ENCODE measurements at places on chromosomes 6 and 20.

- no peak for DNase-seq
Observed at GRCh38 chr20:45952861-45953260, 18.4 kb downstream of the PCIF1 start.

DNA sequence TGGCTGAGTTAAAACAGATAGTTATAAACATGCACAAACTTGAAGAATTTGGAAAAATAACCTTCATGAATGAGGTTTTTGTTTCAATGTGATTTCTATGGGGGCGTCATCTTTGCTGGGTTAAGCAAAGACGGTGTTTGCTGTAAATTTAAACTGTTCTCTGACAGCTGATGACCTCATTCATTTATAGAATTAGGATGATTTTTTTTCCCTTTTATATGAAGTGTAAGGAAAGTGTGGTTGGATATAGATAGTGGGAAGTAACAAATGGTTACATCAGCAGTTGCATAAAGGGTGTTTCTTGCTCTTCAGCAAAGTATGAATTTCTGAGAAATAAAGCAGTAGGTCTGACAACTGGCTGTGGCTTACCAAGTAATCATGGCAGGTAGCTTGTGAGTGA, 137.2 kb upstream of the CENPW start:
- DNase-seq = no peak

DNA sequence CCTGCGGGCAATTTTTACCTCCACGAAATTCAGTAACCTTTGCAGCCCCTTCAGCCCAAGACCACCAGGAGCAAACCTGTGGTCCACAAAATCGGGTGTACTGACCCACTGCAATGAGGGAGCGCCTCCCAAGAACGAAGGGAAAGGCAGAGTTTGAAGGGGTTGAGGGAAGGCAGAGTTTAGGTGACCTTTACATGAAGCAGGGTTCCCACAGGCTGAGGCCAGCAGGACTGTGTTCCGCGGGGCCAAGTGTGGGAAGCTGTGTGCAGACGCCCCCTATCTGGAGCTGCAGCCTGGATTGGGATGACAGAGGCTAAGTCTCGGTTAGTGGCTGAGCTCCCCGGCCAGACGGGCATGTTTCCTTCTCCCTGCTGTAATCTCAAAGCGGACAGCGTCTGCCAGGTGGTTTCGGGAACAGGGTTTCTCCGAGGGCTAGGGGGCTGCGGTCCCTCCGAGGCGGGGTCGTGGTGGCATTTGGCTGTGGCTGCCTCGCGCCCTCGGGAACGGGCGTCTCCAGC, 826 bp upstream of the PYGB start:
- peak; percentile 33 for DNase-seq

DNA sequence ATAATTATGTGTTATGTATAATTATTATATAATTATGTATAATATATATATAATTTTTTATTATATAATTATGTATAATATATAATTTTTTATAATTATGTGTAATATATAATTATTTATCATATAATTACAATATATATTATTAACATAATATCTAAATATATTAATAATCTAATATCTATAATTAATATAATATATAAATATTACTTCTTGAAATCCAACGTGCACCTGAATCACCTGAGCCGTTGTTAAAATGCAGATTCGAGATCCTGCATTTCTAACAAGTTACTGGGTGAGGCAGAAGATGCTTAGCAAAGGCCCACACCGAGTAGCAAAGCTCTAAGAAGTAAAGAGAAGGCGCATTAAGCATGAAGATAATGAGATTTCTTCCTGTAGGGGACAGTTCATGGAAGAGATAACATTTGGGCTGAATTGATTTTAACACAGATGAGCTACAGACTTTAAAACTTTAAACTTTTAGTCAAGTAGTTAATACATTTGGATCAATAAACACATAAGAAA, 406.4 kb upstream of the PLCB4 start:
- DNase-seq = no peak

DNA sequence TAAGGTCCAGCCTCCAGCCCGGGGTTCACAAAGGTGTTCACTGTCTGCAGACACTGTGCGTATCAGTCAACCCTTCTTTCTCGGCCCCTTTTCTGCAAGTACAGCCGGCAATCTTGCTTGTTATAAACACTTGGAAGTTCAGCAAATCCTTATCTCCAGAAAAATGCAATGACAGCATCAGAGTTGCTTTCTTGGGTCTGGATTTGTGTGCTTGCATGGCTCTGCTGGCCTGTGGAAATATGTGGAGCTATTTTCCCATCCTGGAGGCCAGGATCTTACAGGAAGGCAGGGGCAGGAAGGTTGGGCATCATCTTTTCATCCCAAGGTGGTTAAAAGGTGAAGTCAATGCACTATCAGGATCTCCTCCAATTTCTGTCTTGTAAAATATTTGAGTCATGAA, 100.3 kb downstream of the SMOC2 start:
- DNase-seq = no peak

- DNase-seq = no peak
Observed at GRCh38 chr6:137219664-137220252, 573 bp upstream of the IFNGR1 start.

GRCh38 chr20:11304795-11305194, 612.9 kb upstream of the BTBD3 start:
- DNase-seq = no peak

DNA sequence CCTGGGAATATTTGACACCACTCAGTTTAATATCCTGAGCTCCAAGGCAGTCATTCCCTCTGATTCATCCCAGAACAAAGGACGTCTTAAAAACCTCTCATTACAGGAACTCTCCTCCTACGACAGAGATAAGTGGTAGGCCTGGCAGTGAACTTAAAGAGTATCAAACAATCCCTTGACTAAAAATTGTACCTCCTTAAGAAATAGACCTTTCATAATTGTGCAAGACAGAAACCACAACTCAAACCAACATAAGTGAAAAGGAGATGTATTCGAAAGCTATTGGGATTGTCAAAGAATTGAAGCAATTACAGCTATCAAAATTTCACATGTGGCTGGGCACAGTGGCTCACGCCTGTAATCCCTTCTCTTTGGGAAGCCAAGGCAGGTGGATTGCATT, 19.1 kb upstream of the BNIP5 start:
- no peak for DNase-seq

- no peak for DNase-seq
Observed at GRCh38 chr20:37886851-37887297, 16.1 kb upstream of the VSTM2L start.

GRCh38 chr6:27847706-27848105, 64.5 kb downstream of the OR2B2 start:
- DNase-seq = no peak

DNA sequence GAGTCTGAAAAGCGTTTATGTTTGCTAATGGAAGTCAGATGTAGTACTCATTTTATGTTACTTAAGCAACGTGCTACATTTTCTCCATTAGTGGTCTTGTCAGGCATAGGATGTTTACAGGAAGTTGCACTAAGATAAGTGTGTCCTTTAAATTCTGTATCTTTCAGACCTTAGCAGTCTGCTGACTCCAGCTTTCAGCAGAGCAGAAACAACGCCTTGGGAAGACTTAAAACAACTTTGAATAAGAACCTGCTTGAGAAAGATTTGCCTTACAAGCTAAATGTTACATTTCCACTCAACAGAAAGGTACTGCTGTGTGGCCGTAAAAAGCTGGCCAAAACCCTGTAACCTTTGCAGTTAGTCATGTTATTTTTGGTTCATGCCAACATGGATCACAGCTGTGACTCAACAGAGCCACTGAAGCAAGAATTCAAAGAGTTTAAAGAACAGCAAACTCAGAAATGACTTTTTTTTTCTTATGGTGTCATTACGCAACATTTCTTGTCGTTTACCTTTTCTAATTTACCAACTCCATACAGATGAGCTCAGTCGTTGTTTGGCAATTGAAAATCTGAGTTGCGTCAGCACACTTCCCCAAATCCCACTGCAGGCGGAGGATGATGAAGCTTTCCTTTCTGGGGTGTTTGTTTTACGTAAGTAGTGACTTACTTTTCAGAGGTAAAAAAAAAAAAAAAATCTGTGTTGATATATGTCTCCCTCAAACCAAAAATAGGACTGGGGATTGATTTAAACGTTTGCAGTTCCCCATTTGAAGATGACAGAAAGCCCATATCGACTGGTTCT, 27.9 kb upstream of the BMP6 start:
- peak; percentile 12 for DNase-seq

- DNase-seq = no peak
Observed at GRCh38 chr20:16760431-16761304, 12.5 kb downstream of the OTOR start.

DNA sequence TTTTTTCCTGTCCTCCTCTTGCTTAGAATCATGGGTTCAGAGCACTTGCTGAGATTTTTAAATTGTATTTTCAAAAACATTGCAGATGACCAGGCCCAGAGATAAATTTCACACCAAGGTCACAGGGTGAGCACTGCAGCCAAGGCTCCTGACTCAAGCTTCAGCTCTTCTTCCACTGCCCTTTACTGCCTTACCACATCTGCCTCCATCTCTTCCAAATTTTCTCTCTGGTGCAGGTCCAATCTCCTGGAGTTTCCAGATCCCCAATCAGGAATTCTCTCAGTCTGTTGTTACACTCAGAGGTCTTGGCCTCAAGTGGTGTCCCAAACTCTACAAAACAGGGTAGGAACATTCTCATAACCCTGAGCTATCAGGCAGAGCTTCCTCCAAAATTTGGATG, 12.7 kb downstream of the SNAP25 start:
- DNase-seq = no peak

- DNase-seq = no peak
Observed at GRCh38 chr6:113594726-113595125, 262.4 kb upstream of the MARCKS start.

- no peak for DNase-seq
Observed at GRCh38 chr6:12129523-12129922, 117.4 kb downstream of the HIVEP1 start.

GRCh38 chr6:82144852-82145340, 102.6 kb downstream of the IBTK start:
- no peak for DNase-seq

DNA sequence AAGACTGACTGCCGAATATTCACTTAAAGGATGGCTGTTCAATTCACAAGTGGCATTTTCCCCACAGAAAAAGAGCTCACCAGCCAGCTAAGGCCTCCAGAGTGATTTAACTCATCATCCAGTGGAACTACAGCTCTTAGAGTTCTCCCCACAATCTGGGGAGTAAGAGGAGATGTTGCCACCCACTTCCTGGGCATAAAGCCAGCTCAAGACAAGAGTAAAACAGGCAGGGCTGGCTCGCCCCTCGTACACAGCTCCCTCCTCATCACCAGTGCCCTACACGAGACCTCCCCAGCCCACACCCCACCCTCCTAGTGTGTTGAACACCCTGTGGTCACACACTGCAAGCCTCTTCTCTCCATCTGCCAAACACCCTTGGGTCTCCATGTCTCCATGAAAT, 47.2 kb upstream of the IPCEF1 start:
- no peak for DNase-seq

GRCh38 chr6:40349901-40350746, 237.0 kb downstream of the LRFN2 start:
- no peak for DNase-seq

- peak; percentile 42 for DNase-seq
Observed at GRCh38 chr6:108518714-108519576, 41.8 kb upstream of the FOXO3 start.

- no peak for DNase-seq
Observed at GRCh38 chr6:74256781-74257180, 560.8 kb downstream of the CD109 start.

- DNase-seq = no peak
Observed at GRCh38 chr6:35080016-35080680, 61.0 kb downstream of the TCP11 start.

- no peak for DNase-seq
Observed at GRCh38 chr20:19867940-19868371, 109.9 kb downstream of the RIN2 start.

- DNase-seq = no peak
Observed at GRCh38 chr20:38224531-38224930, 36.0 kb downstream of the KIAA1755 start.

DNA sequence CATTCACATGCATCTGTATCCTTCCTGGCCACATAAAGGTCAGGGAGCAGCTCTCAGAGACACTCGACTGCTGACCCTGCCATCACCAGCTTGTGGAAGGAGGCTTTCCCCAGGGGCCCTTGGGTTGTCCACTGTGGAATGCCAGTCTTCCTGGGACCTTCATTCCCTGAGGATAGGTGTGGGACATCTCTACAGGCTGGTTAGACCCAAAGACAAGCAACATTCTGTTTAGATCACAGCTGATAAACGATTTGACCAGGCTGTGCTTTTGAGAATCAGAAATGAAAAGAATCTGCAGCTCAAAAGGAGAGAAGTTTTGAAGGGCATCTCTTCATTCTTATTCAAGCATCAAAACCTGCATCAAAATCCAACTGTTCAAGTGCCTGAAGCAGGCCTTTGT, 18.2 kb upstream of the SH3BGRL2 start:
- no peak for DNase-seq

- peak; percentile 60 for DNase-seq
Observed at GRCh38 chr6:168247443-168248147, 72.0 kb downstream of the DACT2 start.

DNA sequence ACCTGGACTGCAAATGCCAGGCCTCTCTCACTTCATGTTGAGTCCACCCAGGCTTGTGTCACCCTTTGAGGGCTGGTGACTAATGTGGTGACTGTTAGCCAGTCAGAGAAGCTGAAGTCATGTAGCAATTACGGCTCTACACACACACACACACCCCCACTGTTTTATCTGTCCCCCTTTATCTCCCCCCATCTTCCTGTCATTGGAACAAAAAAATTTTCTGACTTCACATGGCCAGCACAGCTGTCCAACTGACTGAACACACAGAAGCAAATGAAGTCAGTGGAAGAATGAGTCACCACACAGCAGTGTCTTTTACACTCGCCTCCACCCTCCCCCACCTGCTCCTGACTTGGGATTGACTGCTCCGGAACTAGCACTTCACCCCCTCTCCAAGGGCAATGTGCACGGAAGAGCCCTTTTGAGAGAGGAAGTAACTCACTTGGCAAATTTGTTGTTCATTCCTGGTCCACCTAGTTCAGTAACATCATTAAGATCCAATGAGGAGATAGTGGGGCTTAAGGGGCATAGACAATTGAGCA, 198.0 kb downstream of the RNF144B start:
- DNase-seq = peak; percentile 43

DNA sequence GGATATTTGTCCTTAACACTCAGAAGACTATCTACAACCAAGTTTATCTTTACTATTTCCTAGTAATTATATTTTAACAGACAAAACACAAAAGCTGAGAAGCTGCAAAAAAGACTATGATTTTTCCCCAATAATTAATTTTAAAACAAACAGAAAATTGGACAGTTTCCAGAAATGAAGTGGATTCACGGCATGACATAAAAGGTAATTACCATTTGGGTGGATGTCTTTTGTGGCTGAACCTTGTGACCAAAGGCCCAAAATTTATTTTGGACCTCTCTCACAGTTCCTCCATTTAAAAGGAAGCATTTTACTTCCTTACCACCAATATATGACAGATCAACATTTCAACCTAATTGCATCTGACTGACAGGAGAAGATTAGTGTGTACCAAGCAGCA, 90.2 kb downstream of the GMDS start:
- no peak for DNase-seq
